ENCODE measurements at places on chromosomes 12 and 14. TPM values are rescaled to one million over a fixed set of nuclear protein-coding genes. Genes with fewer than 3 reads are reported as not detected.
A peak's percentile ranks its signal among the peaks of the same experiment; 100 is the strongest.

DNA sequence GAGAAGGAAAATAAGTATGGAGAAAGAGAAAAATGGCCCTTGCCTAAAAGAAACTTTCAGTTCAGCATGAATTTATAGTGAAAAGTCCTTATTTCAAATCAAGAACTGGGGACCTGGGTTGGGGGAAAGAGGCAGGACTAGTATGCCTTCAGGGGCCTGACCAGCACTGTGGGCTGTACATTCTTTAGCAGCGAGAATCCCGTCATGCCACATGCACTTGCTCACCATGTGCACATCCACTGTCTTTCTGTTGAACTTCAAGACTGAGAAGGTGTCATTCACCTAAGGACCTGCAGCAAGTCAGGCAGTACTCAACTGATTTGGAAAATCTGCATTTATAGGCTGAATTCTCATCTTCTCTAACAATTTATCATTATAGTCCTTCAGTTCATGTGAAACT is 50.2 kb downstream of the RAB35 start:
- DNase-seq = no peak

The PPP1R3E gene
- 9.7 TPM for total RNA-seq

The OR8S1 gene
- total RNA-seq = not detected

DNA sequence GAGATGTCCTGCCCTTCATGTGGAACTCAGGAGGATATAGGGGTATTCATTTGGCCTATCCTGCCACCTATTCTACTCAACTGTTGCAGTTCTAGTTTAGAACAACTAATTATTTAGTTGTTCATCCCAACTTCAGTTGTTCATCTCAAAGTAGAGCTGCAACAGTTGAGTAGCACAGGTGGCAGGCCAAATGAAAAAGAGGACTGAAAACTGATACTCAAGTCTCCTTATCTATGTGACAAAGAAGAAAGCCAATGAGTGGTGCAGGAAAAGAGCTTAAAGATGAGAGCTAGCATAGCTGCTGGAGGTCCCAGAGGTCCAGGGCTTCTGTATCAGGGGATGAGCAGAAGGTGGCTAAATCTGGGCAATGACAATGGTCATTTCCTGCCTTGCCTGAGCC is 148.9 kb upstream of the KITLG start:
- no peak for DNase-seq

DNA sequence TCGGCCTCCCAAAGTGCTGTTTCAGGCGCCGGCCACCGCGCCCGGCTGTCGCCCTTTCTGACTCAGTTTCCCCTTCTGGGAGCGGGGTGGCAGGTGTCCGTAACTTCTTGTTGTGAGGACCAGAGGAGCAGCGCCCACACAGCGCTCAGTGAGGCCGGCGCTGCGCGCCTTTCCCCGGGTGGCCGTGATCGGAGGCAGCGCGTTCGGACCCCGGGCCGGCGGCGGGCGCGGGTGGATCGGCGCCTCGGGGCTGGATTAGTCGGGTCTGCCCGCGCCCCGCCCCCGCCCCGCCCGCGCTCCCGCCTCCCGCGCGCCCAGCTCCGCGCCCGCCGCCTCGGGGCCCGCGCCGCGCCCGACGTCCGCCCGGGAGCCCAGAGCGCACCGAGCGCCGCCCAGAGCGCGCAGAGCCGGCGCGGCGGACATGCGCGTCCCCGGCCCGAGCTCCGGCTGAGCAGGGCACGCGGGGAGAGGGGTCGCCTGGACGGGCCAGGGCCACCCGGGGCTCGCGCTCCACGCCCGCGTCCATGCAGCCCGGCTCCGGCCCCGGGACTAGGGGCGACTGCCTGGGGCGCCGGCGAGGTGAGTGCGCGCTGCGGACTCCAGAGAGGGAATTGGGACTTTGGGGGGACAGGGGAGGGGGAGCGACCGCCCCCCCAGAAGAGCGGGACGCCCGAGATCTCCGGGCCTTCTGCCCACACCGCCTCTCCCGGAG is 50.6 kb downstream of the LRCOL1 start:
- peak; percentile 83 for DNase-seq

The UBE3B gene
- 31.7 TPM for total RNA-seq

DNA sequence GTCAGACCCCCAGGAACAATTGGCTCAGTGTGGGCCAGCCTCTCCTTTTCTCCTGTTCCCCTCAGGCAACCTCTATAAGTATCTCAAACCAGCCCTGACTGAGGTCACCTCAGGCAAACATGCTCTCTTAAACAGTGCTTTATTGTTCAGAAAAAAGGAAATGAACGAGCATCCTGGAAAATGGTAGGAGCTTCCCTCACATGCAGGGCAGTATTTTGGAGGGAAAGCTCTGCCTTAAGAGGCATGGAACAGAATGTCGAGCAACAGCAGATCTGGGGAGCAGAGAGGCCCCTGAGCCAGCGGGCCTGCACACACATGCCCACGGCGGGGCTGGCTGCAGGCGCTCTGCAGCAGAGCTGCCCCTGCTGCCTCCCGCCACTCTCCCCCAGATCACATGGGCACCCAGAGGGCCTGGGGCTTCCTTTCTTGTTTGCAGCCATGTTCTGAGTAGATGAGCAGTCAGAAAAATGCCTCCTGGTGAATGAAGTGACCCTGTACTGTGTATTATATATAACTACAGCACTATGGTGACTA is 42.0 kb downstream of the MOK start:
- no peak for DNase-seq

GRCh38 chr12:103745962-103746361 is 95.1 kb downstream of the NT5DC3 start:
- peak; percentile 8 for DNase-seq

The PLEKHD1 gene
- 0.87 TPM for total RNA-seq

DNA sequence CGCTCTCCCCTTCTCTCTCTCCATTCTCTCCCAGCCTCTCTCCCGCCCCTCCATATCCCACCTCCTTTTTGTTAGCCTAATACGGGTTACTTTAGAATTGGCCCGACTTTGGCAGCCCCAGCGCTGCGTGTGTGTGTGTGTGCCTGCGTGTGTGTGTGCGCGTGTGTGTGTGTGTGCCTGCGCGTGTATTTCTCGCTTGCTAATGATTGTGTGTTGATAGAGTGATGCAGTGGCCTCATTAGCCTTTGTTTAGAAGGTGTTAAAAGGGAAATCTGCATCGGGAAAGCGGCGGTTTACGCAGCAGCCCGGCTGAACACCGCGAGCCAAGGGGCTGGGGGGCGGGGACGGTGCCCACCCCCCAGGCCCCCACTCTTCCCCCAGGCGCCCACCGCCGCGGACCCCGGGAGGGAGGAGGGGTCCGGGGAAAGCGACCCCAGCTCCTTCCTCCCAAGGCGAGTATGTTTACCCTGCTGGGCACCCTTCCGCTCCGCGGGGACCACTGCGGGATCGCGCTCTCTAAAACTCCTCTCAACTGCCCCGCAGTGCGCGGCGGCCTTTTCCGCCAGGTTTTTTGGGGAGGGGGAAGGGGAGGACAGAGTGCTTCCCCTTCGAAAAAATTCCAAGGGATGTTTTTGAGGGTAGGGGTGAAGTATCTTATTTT is 6.8 kb upstream of the LHX5 start:
- DNase-seq = no peak

DNA sequence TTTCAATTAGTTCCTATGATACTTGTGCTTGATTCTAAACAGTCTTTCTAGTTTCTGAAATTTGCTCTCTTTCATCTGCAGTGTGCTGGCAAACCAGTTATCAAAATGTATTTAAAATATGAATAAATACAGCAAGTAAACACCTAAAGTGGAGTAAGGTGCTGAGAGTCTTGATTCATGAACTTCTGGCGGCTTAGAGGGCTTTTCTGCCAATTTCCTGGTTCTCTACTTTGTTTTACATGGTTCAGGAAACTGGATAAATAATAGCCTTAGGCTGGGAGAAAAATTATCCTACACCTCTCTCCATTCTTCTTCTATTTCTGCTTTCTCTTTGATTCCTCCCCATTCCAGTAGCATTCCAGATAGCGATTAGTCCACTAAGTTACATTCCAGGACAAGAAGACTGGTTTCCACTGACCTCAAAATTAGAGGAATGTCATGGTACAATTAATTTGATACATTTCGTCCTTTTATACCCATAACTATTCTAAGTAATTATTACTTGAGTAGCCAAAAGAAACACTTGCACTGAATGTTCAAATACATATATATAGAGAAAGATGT is 14.9 kb downstream of the ATP2B1 start:
- DNase-seq = no peak

DNA sequence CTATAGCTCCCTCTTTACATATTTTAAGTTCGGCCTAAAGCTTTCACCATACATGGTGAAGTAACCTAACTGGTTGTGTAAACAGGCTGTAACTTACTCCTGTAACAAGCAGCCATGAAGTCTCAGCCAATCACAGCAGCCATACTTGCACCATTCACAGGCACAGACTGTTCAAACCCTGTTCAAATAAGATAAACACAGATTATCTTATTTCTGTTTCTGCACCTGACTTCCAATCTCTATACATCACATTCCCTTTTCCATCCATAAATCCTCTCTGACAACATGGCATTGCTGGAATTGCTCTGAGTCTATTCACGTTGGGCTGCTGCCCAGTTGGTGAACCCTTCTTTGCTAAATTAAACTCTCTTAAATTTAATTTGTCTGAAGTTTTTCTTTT is 34.5 kb upstream of the ARID2 start:
- DNase-seq = no peak

The INSM2 gene
- not detected for total RNA-seq

DNA sequence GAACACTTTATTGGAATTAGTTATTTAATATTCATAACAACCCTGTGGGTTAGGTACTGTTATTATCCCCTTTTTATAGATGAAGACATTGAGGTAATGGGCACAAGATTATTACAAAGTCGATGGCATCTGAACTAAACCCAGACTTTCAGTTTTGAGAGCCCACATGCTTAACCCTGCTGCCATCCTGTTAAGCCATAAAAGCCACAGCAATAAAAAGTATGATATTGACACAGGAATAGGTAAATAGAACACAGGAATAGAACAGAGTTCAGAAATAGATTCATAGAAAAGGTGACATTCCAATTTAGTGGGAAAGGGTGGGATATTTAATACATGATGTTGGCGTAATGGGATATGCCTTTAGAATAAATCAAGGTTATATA is 119.8 kb downstream of the SLC38A1 start:
- DNase-seq = no peak
